DMS153 (cell line): ENCODE measurements at places on chromosomes 6 and 20.

GRCh38 chr6:53287336-53288225, 61.2 kb downstream of the ELOVL5 start:
- DNase-seq = no peak

DNA sequence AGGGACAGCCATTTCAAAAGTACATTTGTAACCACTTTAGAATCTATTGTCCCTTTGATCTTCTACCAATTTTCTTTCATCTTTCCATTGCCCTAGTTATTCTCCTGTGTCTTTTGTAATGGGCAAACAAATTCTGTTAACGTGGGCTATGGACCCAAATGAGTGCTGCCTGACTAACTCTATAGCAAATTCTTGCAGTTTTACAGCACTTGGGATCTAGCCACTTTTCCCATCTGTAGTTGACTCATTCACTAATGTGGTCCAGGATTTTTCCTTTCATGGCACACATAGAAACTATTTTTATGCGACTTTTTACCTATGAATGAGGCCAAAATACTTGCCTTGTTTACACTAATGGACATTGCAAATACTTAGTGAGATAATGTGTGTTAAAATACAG, 52.0 kb downstream of the GRIK2 start:
- no peak for DNase-seq

DNA sequence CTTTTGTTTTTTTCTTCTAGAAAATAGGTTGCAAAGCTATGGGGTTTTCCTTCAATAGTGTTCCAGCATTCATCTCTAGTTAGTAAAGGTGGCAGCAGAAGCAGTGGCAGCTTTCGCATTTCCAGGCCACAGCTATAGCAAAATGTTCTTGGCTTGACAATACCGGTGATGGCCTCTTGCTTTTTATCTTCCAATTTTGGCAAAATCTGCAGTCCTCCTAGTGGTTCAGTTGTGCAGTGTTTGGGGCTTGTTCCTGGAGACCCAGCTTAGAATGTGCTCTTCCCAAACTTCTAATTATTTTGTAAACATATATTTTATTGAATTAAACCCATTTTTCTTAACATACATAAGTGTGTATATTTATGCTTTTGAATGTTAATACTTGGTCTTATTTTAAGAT, 370.6 kb upstream of the MAN1A1 start:
- no peak for DNase-seq

DNA sequence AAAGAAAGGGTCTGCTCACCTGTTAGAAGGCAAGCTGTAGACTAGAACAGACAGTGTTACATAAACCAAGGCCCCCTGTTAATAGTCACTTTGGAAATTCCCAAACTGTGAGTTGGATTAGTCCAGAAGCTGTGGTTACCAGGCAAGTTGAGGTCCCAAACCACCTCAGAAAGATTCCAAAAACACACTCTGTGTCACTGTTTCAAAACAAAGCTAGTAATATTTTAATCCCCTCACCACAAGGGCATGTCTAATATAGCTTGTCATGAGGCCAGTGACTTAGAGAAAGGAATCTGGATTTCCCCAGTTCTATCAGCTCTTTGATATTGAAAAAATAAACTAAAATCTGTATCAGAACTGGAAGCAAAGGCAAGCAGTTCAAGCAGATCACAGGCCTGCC, 244.6 kb downstream of the HAO1 start:
- no peak for DNase-seq

GRCh38 chr6:106788761-106789160, 159.4 kb downstream of the QRSL1 start:
- DNase-seq = no peak

DNA sequence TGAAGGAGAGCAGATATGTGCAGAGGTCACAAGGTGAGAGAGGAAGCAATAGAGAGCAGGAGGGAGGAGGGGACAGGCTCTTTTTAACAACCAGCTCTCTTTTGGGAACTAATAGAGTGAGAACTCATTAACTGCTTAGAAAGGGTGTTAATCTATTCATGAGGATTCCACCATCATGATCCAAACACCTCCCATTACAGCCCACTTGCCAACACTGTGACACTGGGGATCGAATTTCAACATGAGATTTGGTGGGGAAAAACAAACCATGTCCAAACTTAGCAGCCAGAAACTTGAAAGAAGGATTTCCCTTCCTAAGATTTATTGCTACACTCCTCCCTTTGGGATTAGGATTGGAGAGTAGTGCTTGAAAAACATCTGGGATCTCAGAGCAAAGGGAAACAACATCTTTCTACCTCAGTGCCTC, 135.5 kb upstream of the PLCB4 start:
- no peak for DNase-seq

DNA sequence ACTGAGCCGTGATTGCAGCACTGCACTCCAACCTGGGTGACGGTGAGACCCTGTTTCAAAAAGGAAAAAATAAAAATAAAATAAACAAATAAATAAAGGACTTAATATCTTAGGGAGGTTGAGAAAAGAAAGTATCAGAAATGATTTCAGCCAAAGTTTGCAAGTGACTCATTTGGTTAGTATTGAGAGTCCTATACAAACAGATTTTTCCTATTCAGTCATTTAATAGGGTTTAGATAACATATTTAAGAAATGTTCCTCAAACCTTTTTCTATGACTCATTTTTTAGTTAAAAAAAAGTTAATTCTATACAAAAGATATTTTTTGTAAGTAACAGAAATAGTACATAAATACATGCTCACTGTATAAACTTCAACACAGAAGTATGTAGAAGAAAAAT, 235.1 kb downstream of the GJA1 start:
- DNase-seq = no peak
